ENCODE measurements at places on chromosomes 1 and 21.

DNA sequence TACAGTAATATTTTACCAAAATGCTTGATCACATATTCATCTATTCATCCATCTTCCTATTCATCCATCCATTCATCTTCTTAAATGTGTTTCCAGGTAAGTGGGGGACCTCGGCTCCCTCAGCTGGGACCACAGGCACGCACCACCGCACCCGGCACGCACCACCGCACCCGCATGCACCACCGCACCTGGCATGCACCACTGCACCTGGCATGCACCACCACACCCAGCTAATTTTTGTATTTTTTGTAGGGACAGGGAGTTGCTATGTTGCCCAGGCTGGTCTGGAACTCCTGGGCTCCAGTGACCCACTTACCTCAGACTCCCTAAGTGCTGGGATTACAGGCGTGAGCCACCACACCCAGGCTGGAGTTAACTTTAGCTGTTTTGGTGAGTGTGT is 21.2 kb downstream of the ACTRT2 start:
- DNase-seq: no peak

- DNase-seq: no peak
Observed at GRCh38 chr1:234401658-234402057, 28.4 kb downstream of the COA6 start.

- no peak for DNase-seq
Observed at GRCh38 chr1:31580513-31580870, 4.2 kb downstream of the TINAGL1 start.

DNA sequence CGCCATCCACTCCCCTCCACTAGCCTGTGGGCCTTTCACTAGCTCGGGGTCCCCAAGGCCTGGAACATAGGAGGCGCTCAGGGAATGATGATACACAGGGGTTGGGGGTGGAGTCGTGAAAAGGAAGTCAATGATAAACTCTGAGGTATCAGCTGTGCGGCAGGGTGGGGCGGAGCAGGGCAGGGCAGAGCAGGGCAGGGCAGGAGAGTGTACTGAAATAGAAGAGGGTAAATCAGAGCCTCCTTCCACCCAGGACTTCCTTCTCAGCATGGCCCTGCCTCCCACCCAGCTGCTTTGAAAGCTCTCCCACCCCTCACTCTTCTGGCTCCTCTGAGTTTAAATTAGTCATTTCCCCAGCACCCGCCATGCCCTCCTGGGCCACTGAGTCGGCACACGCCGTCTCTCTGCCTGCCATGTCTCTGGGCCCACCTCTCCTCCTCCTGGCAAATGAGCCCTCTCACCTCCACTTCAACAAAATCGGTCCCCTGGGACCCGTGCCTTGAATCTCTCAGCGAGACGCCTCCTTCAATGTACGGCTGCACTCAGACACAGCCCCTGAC is 16.9 kb downstream of the CAPZB start:
- peak; percentile 46 for DNase-seq

GRCh38 chr1:91798241-91798648 is 87.7 kb downstream of the TGFBR3 start:
- no peak for DNase-seq

DNA sequence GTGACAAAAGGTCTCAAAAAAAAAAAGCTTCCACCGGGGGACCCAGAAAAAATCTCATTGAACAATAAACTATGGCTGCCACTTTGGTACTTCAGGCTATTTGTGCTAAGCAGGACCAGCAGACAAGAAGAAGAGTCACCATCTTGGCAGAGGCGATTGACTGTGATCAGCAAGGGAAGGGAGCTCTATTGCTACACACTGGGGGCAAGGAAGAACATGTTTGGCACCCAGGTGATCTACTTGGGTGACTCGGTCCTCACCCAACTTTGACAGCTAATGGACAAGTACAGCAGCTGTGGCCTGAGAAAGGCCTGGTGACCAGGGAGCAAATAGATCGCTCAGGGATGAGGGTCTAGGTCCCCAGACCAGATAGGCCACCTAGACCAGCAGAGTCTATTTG is 53.4 kb upstream of the SRP9 start:
- no peak for DNase-seq
